Left lung (tissue), 14 donors: ENCODE measurements at places on chromosomes 2 and 18. TPM values are rescaled to one million over a fixed set of nuclear protein-coding genes. Genes with fewer than 3 reads are reported as not detected.

Gene CNGA3
- polyA plus RNA-seq = 0.04 TPM

Gene MAPK4
- 1.5 TPM for polyA plus RNA-seq

DNA sequence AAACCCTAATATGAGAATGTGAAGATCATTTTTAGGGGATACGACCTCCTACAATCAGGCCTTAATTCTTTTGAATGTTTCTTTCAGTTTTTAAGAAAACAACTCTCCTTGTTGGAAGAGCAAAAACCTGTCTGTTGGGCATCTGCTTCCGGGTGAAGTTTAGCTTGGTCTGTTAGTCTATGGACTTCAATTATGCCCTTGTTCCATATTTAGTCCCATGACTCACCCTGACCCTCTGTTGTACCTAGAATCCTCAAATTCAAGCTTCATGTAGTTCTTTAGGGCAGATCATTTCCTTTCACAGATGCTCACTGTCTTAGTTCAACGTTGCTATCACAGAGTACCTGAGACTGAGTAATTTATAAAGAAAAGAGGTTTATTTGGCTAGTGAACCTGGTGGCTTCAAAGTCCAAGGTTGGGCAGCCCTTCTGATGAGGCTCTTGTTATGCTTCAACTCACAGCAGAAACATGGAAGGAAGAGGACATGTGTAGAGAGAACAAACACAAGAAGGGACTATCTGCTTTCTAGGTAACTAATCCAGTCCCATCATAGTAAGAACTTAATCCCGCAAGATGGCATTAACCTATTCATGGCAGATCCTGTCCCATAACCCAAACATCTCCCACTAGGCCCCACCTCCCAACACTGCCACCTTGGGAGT, 82.5 kb upstream of the SERPINE2 start:
- DNase-seq = no peak

DNA sequence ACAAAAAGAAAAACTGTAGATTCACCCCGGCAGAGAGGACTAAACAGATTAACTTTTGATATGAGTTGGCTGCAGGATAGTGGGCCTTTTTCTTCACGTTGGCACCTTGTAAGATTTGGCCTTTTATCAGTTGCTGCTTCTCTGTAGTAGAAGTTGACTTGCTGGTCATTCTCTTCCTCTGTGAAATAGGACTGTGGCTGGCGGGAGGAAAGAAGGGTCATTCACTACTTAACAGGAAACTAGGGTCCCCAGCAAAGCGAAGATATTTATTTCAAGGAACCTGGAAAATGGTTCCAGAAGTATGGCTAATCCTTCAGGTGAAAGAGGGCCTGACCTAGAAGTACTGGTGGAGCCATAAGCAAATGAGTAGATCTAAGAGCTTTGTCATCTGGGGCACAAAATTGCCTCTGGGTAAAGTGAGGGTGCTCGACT, 383 bp upstream of the ATP5MC3 start:
- DNase-seq = no peak

- no peak for DNase-seq
Measured at GRCh38 chr18:39801010-39801409, 2154.0 kb upstream of the PIK3C3 start.

DNA sequence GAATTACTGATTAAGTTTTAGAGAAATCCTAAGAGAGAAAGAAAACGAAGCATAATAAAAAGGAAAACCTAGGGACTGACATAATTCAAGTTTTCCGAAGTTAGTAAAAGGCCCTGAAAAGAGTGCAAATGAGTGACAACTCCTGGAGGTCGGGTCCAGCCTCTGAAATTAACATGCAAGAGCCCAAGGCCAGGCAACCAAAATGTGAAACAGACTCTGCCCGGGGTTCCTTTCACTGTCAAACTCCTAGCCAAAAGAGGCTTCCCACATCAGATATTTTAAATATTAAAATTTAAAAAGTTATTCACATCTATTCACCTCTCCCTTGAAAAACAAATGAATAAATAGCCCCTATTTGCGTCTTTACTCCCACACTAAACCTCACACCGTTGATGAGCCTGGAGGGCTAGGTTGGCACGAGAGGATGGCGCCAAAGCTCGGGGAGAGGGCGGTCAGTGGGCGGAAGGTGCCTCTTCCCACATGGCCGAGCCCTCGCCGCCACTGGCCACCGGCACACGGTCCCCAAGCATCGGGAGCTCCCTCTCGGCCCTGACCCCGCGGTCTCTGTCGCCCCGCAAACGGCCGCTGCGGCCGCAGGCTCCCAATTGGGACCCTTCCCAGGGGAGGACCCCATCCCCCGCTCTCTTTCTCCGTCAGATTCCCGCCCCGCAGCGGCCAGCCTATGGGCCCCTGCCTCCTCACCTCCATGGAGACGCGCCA, 630 bp downstream of the PPM1G start:
- no peak for DNase-seq
